ENCODE measurements at places on chromosomes 7 and 10. TPM values are rescaled to one million over a fixed set of nuclear protein-coding genes. Genes with fewer than 3 reads are reported as not detected.

GRCh38 chr10:20552382-20552781, 344.7 kb downstream of the NEBL start:
- no peaks in the 10 kb centered on the region for H3K4me1 ChIP-seq
- H3K36me3 ChIP-seq, result no peaks in the 10 kb centered on the region
- no peak overlapping the region for H3K4me3 ChIP-seq

SPAM1 gene
- total RNA-seq, result not detected

- H3K27ac ChIP-seq, result no peak overlapping the region
- H3K27me3 ChIP-seq, result no peaks in the 10 kb centered on the region
- no peak overlapping the region for H3K4me3 ChIP-seq
- DNase-seq, result no peak
- H3K36me3 ChIP-seq, result no peaks in the 10 kb centered on the region
These were observed 279.4 kb upstream of the IMMP2L start for GRCh38 chr7:111841596-111842205.

HMX3 gene
- total RNA-seq, result not detected

- DNase-seq, result no peak
- no peaks in the 10 kb centered on the region for H3K4me1 ChIP-seq
- no peak overlapping the region for H3K4me3 ChIP-seq
These were observed 656.8 kb upstream of the ANKRD30A start for GRCh38 chr10:36468620-36469019.

MAGI2 gene
- 0.25 TPM for total RNA-seq

- H3K27me3 ChIP-seq, result no peaks in the 10 kb centered on the region
- no peak for DNase-seq
- peaks cover 7% of the 10 kb centered on the region for H3K4me1 ChIP-seq
- H3K27ac ChIP-seq, result no peak overlapping the region
- peaks cover 1% of the 10 kb centered on the region for H3K36me3 ChIP-seq
These were observed 5.2 kb upstream of the KAZALD1 start for GRCh38 chr10:101056365-101057151.

DNA sequence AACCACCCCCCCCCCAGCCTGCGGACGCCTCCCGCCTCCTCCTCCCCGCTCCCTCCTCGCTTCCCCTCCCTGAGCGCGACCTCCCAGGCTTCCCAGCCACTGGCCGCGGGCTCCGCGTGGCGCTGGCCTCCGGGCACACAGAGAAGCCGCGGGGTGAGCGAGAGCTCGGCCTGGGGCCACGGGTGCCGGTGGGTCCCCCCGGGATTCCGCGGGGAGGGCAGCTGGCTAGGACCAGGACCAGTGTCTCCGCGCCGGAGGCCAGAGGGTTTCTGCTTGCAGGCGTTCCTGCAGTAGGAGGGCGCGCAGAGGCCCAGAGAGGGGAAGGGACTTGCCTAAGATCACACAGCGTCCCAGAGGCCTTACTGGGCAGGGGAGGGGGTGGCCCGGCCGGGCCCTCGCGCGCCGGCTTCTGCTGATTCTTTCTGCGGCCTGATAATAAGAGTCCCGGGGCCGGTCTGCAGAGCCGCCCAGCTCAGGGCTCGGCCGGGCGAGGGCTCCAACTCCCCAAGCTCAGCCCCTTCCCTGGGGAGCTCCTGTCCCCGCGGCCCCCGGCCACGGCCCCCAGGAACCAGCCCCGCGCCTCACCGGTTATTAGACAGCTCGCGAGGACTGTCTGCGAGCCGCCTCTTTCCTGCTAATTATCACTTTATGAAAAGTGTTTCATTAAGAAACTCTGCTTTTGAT, 10.1 kb downstream of the UNCX start:
- H3K4me3 ChIP-seq, result no peak overlapping the region
- H3K36me3 ChIP-seq, result no peaks in the 10 kb centered on the region
- H3K4me1 ChIP-seq, result no peaks in the 10 kb centered on the region
- DNase-seq, result no peak
- no peak overlapping the region for H3K27ac ChIP-seq
- peaks cover 3% of the 10 kb centered on the region for H3K27me3 ChIP-seq

MMD2 gene
- total RNA-seq, result not detected

SPDYE2B gene
- total RNA-seq, result not detected

GRCh38 chr7:84092207-84092606, 102.4 kb downstream of the SEMA3A start:
- no peaks in the 10 kb centered on the region for H3K36me3 ChIP-seq
- 0 out of 2 replicates have a peak overlapping the region, but pooled peaks have one; percentile 8 for H3K4me3 ChIP-seq
- DNase-seq, result no peak
- peaks cover 77% of the 10 kb centered on the region for H3K4me1 ChIP-seq

GRCh38 chr10:10687751-10688150, 329.9 kb upstream of the CELF2 start:
- H3K36me3 ChIP-seq, result no peaks in the 10 kb centered on the region
- no peaks in the 10 kb centered on the region for H3K4me1 ChIP-seq
- DNase-seq, result no peak
- H3K27ac ChIP-seq, result no peak overlapping the region

DNA sequence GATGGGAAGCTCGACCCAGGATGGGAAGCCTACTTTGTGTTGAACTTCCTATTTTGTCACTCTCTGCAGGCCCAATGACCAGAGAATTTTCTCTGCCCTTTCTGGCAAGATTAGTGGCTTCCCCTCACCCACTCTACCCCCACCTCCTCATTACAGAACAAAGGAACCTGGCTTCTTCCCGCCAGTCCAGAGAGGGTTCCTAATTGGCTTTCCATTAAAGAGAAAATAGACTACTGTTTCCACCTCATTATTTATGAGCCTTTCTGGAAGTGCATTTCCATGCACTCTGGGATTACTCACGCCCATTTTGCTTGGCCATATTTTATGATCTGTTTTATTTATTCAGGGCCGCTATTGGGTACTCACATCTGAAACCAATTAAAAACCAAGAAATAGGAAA, 94.9 kb upstream of the TCF7L2 start:
- H3K4me3 ChIP-seq, result no peak overlapping the region
- no peak for DNase-seq
- no peaks in the 10 kb centered on the region for H3K27me3 ChIP-seq
- no peak overlapping the region for H3K27ac ChIP-seq

DNA sequence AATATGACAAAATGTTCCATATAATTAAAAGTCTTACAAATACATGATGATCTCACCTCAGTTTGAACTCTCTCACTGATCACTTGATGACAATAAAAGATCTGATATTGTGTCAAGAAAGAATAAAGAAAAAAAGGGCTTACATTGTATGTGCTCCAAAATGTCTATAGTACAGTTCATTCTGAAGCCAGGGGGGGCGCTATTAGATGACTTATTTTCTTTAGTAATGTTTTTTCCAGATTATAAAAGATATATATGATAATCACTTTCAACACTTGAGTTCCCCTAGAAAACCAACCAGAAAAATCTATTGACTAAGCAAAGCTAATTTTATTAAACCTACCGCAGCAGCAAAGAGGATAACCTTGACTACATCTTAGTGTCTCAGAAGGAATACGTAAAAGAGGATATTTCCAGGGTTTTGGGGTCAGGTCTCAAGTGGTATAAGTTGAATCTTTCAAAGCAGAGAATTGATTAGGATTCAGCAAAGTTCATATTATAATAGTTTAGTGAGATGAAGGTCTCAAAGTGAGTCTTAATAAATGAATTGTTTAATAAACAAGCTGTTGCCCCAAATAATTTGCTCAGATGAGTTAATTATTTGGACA, 55.8 kb downstream of the PTN start:
- H3K36me3 ChIP-seq, result no peaks in the 10 kb centered on the region
- no peaks in the 10 kb centered on the region for H3K4me1 ChIP-seq
- no peak for DNase-seq
- no peak overlapping the region for H3K4me3 ChIP-seq
- no peak overlapping the region for H3K27ac ChIP-seq
- no peaks in the 10 kb centered on the region for H3K27me3 ChIP-seq

DNA sequence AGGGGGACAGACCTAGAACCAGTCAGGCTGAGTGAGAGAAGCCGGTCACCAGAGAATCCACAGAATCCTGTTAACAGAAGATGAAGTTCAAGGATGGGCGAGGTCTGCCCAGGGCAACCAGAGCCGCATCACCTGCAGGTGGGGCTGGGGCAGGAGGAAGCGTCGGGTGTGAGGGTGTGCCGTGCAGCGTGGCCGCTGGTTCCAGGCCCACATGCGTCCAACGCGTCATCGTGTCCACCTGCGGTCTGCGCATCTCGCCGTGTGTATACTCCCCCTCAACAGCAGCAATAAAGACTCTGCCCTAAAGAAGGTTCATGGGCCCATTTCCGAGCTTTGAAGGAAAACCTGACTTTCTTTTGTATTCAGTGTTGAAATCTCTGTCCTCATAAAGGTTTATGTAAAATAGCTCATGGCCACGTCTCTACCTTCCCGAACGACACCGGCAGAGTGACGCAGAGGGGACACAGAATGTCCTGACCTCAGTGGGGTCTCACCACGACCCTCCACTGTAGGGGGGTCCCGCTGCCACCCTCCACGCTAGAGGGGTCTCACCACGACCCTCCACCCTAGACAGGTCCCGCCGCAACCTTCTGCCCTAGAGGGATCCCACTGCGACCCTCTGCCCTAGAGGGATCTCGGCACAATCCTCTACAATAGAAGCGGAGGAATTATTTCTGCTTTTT, 446.9 kb downstream of the PTPRN2 start:
- no peak overlapping the region for H3K27ac ChIP-seq
- H3K27me3 ChIP-seq, result no peaks in the 10 kb centered on the region
- H3K4me1 ChIP-seq, result no peaks in the 10 kb centered on the region
- H3K36me3 ChIP-seq, result no peaks in the 10 kb centered on the region

TMEM209 gene
- total RNA-seq, result 34.5 TPM

DNA sequence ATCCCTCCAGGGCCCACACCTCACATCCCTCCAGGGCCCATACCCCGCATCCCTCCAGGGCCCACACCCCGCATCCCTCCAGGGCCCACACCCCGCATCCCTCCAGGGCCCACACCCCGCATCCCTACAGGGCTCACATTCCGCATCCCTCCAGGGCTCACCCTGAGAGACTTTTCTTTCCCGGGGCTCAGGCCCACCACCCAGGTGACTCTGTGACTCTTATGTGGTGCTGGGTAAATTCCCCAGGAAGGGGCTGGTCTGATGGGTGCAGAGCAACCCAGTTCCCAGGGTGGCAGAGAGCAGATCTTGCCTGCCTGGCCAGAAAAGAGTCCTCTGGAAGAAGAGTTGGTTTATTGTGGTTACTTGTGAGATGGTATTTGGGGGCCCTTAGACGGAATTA, 290.7 kb downstream of the TCERG1L start:
- DNase-seq, result no peak
- no peak overlapping the region for H3K4me3 ChIP-seq
- no peak overlapping the region for H3K27ac ChIP-seq

DNA sequence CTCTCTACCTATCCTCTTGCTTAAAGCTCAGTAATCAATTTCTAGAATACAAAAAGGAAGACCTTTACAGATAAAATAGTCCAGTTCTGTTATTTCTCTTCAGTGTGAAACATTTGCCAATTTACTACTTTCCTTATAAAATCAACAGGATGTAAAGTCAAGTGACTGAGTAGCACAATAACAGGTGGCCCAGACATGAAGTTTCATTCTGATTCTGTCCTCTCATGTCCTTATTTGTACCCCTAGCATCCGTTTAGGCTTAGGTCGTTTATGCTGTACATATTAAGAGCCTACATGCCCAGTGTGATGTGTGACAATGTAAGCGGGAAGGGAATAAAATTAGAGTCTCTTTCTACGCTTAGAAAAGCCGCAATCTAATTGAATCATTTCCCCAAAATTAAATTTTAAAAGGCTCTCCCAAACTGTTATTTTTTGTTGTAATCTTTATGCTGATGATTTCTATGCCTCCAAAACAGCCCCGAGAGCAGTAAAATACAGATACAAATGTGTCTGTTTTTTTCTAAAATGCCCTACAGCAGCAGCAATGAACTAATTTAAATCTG, 29.1 kb downstream of the EPC1 start:
- H3K36me3 ChIP-seq, result peaks cover 1% of the 10 kb centered on the region
- H3K27me3 ChIP-seq, result no peaks in the 10 kb centered on the region
- no peak for DNase-seq
- no peak overlapping the region for H3K4me3 ChIP-seq
- no peaks in the 10 kb centered on the region for H3K4me1 ChIP-seq
- H3K27ac ChIP-seq, result no peak overlapping the region

TLX1 gene
- 2.3 TPM for total RNA-seq

- no peaks in the 10 kb centered on the region for H3K36me3 ChIP-seq
- no peaks in the 10 kb centered on the region for H3K4me1 ChIP-seq
- no peak overlapping the region for H3K4me3 ChIP-seq
- H3K27ac ChIP-seq, result no peak overlapping the region
- no peak for DNase-seq
These were observed 532.5 kb downstream of the GRM8 start for GRCh38 chr7:126720232-126720631.

GRCh38 chr7:25353196-25353595, 124.9 kb upstream of the NPVF start:
- DNase-seq, result no peak
- H3K4me3 ChIP-seq, result no peak overlapping the region
- H3K27me3 ChIP-seq, result no peaks in the 10 kb centered on the region
- no peak overlapping the region for H3K27ac ChIP-seq
- no peaks in the 10 kb centered on the region for H3K36me3 ChIP-seq
- no peaks in the 10 kb centered on the region for H3K4me1 ChIP-seq

DNA sequence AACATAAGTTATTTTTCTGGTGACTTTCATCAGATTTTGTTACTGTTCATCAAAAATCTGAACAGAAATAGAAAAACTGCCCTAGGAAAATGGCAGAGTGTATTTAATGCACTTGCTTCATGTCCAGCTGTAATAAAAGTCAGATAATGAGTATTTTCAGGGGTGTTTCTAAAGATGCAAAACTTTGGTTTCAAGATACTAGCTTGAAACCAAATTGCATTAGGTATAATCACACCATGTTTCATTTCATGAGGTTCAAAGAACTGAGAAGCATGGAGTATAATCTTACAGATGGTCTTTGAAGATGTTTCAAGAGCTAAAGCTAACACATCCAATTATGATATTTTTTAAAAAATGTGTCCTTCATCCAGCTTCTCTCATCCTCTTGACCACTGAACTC, 128.9 kb downstream of the NRCAM start:
- H3K4me3 ChIP-seq, result no peak overlapping the region
- DNase-seq, result no peak
- H3K27me3 ChIP-seq, result no peaks in the 10 kb centered on the region
- H3K4me1 ChIP-seq, result peaks cover 17% of the 10 kb centered on the region

TMEM196 gene
- total RNA-seq, result not detected

DNA sequence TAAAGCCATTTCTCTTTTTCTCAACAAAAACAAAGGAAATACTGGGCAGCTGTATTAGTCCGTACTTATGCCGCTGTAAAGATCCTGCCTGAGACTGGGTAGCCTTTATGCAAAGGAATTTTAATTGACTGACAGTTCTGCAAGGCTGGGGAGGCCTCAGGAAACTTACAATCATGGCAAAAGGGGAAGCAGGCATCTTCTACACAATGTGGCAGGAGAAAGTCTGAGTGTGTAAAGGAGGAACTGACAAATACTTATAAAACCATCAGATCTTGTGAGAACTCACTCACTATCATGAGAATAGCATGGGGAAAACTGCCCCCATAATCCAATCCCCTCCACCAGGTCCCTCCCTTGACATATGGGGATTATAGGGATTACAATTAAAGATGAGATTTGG, 264.3 kb downstream of the SEMA3A start:
- H3K4me3 ChIP-seq, result no peak overlapping the region
- no peak overlapping the region for H3K27ac ChIP-seq
- no peaks in the 10 kb centered on the region for H3K36me3 ChIP-seq
- no peaks in the 10 kb centered on the region for H3K27me3 ChIP-seq
- no peaks in the 10 kb centered on the region for H3K4me1 ChIP-seq
